SHP77 (cell line): ENCODE measurements at places on chromosomes 3 and 15.

GRCh38 chr15:39411102-39411989 lies 169.5 kb upstream of the THBS1 start:
- no peak for DNase-seq

DNA sequence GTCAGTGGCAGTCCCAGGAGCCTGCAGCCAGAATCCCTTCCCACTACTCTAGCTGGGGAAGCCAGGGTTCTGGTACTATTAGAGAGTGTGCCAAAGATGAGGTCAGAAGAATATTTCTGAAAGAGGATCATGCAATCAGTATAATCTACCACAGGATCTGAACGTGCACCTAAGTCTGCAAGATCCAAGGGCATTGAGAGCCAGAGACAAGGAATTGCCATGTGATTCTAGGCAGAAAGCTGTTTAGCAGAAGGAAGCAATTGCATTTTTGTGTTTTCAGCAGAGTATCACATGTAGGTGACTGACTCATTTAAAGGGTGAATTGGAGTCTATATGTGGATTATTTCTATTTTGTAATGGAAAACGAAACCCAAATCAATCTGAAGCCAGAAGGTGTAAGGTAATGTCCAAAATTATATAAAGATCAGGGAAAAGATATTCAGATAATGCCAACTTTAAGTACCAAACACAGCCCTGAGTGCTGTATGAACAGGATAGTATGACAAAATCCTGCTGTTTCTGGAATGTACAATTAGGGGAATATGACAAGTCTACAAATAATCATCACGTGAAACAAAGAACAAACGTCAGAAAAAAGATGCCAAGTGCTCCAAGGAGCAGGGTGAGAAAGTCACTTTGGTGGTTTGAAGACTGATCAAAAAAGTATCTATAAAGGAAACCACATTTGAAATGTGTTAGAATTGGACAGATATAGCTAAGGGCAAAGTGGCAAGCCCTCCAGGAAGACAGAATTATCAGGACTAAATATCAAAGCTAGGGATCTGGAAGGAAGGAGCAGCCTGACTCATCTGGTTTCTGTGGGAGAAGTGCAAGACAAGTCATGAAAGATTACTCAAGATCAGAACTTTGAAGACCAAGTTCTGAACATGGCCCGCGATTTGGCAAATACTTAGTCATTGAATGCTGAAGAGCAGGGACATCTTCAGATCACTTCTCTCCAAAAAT lies 1036.6 kb downstream of the NTRK3 start:
- DNase-seq = no peak

GRCh38 chr3:195102609-195103467 lies 168.1 kb downstream of the XXYLT1 start:
- no peak for DNase-seq

DNA sequence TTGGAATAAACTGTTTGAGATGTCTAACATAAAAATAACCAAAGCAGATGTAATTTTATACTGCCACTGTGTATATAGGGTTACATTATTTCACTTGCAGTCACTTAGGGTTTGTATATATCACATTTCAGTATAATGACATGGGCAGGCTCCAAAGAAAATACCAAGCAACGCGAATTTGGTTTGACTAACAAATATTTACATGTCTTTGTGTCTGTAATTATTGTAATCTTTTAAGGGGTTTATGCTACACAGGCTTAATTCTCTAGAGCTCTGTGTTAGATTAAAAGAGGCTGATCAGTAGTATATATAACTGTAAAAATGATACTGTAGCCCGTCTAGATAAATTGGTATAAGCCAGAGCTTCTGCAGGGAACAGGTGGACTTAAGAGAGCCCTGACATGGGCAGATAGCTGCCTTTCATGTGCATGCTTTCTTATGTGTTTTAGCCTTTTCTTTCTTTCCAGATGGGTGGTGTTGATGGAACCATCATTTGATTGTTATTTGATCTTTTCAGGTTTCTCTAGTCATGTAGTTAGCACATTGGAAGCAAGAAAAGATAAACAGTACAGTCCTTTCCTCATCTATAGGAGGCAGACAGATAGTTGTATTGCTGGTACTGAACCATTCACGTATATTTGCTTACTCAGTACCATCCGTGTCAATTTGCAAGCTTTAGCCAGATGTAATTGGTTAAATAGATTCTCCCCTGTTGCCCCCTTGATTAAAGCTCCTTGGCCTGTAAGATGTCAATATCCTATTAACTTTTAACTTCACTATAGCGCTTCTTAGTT lies 86.1 kb downstream of the GALK2 start:
- no peak for DNase-seq

DNA sequence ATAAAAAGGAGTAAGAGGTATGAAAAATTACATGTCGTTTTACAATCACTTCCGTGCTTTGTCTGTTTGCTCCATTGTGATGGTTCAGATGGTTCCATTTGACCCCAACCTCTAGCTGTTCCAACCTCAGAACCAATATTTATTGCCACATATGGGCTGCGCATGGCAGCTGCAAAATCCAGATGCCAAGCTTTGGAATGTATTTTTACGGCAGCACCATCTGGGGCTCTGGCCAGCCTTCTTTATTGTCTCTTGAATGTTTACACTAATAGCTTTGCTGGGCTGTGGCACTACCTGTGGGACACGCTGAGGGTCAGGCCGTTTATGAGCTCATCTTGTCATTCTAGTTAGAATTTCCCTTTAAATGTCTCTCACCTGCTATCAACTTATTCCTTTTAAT lies 219.8 kb downstream of the ROBO2 start:
- DNase-seq = peak; percentile 96

DNA sequence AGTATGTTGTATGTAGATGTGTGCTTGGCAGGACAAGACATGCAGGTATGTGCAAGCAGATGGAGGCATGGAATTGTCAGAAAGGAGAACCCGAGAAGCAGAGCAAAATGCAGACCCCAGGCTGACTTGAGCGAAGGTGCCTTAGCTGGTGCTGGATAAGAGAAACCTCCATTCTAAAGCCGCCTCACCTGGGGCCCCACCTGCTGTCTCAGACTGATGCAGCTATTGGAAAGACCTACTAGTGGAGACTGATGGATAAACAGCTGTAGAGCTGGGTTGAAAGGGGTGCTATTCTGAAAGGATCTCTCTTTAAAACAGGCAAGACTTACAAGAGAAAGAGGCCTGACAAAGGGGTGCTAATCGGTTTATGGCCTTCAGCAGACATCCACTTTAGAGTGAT lies 86.2 kb downstream of the EPHB1 start:
- no peak for DNase-seq

DNA sequence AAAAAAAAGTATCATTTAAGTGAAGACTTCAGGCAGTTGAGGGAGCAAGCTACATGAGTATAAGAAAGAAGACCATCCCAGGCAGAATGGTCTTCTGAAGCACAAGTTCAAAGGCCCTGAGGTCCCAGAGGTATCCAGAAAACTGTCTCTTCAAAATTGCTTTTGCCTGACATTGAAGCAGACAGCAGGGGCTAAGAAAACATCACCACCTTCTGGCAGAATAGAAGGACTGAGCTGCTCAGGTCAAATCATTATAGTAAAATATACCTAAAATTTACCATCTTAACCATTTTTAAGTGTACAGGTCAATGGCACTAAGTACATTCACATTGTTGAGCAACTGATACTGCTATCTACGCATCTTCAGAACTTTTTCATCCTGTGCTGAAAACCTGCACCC lies 16.4 kb downstream of the GPR160 start:
- DNase-seq = no peak

- DNase-seq = no peak
These were observed 579.5 kb downstream of the EPHB1 start for GRCh38 chr3:135374571-135374970.

GRCh38 chr3:176807938-176808337 lies 389.3 kb downstream of the TBL1XR1 start:
- no peak for DNase-seq

DNA sequence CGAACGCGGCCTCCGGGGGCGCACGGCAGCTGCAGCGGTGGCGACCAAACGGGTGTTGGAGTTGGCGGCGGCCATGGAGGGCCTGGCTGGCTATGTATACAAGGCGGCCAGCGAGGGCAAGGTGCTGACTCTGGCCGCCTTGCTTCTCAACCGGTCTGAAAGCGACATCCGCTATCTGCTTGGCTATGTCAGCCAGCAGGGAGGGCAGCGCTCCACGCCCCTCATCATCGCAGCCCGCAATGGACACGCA lies 725 bp downstream of the FEM1B start:
- DNase-seq = no peak

DNA sequence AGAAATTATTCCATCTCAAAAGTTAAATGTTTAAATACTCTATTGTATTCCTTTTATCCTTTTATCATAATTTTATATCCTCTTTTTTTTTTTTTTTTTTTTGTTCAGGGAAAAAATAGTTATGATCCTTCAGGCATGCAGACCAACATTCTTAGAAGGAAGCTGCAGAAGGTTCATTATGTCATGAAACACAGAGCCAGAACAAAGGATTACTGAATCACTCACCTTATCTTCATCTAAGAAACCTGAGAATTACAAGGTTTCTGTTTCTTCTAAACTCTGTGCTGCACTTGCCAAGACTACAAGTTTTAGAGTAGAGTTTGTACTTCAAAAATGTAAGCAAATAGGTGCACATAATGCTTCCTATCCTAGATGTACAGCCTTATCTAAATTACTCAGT lies 3.3 kb downstream of the PLCH1 start:
- no peak for DNase-seq

DNA sequence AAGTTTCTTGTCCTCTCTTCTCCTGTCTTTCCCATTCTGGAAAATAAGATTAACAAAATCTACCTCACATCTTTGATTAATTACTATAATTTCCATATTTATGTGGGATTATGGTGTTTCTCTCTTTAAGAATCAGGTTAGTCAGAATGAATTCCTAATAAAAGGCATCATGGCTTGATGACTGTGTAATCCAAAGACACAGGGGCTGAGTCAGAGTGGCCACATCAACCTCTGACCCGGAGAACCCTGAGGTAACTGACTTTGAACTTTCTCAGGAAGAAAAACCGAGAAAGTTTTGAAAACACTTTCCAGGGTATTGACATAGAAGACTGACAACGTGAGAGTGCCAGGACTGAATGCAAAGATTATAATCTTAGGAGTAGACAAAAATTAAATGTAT lies 170.3 kb upstream of the MCTP2 start:
- DNase-seq = no peak

- DNase-seq = no peak
These were observed 2.5 kb downstream of the RCCD1 start for GRCh38 chr15:90957031-90957790.

- no peak for DNase-seq
These were observed 34.7 kb downstream of the MOBP start for GRCh38 chr3:39501968-39502837.

GRCh38 chr3:81530180-81530939 lies 231.1 kb downstream of the GBE1 start:
- DNase-seq = no peak

GRCh38 chr15:58469432-58470353 lies 37.9 kb downstream of the LIPC start:
- DNase-seq = no peak
